A549 treated with CpdA at 1 μM for 4 hours (cell line): ENCODE measurements at places on chromosomes 16 and 17. TPM values are rescaled to one million over a fixed set of nuclear protein-coding genes. Genes with fewer than 3 reads are reported as not detected.

TAC4 gene
- total RNA-seq: not detected in 5 replicates

TBX4 gene
- total RNA-seq: 0.09 to 0.41 TPM (median 0.15 TPM) in 5 replicates

USH1G gene
- total RNA-seq: 0.02 to 0.12 TPM (median 0.08 TPM) in 4 of 5 replicates, not detected in the other

OTOP2 gene
- total RNA-seq: 0.06 to 0.17 TPM (median 0.08 TPM) in 4 of 5 replicates, not detected in the other

NMT1 gene
- 173 to 447 TPM (median 176 TPM) in 5 replicates for total RNA-seq

CBX2 gene
- 13.5 to 19.3 TPM (median 18.5 TPM) in 5 replicates for total RNA-seq

TTYH2 gene
- total RNA-seq: 1.6 to 2.0 TPM (median 1.9 TPM) in 5 replicates

DNAH17 gene
- 1.4 to 2.6 TPM (median 1.5 TPM) in 5 replicates for total RNA-seq

SLC38A10 gene
- 52.1 to 80.0 TPM (median 72.8 TPM) in 5 replicates for total RNA-seq

MED31 gene
- total RNA-seq: 21.8 to 41.4 TPM (median 33.2 TPM) in 5 replicates

CCL1 gene
- total RNA-seq: not detected in 5 replicates

SHISA6 gene
- total RNA-seq: not detected in 5 replicates

KPNB1 gene
- 304 to 452 TPM (median 331 TPM) in 5 replicates for total RNA-seq

OTOP3 gene
- total RNA-seq: not detected in 5 replicates

CA7 gene
- 0.07 TPM in 1 of 5 replicates, not detected in the others for total RNA-seq

FLII gene
- total RNA-seq: 235 to 266 TPM (median 246 TPM) in 5 replicates

CYBA gene
- total RNA-seq: 211 to 299 TPM (median 285 TPM) in 5 replicates

CRYBA1 gene
- total RNA-seq: not detected in 5 replicates

B3GNT9 gene
- total RNA-seq: 5.7 to 8.5 TPM (median 7.9 TPM) in 5 replicates

KRT36 gene
- not detected in 5 replicates for total RNA-seq

CPPED1 gene
- total RNA-seq: 19.4 to 21.5 TPM (median 20.5 TPM) in 5 replicates
